Calu3 (cell line): ENCODE measurements at places on chromosomes 5 and 9. TPM values are rescaled to one million over a fixed set of nuclear protein-coding genes. Genes with fewer than 3 reads are reported as not detected.

DNA sequence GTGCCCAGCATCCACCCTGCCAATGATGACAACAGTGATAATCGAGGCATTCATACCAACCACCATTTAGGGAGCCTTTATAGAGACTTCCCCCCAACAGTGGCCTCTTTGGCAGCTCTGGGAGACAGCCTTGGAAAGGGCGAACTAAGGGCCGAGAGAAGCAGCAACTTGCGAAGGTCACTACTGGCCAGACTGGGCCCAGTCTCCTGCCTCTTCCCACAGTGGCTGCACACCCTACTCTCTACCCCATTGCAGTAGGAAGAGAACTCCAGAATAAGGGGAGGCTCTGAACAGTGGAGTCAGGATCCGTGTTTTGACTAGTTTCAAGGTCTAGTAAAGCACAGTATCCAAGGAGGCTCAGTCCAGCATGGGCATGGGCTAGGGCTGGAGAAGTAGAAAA is 5.3 kb downstream of the LHX6 start:
- DNase-seq: no peak
- no peak overlapping the region for H3K27ac ChIP-seq
- peaks cover under 1% of the 10 kb centered on the region for H3K4me1 ChIP-seq
- H3K4me3 ChIP-seq: no peak overlapping the region

DNA sequence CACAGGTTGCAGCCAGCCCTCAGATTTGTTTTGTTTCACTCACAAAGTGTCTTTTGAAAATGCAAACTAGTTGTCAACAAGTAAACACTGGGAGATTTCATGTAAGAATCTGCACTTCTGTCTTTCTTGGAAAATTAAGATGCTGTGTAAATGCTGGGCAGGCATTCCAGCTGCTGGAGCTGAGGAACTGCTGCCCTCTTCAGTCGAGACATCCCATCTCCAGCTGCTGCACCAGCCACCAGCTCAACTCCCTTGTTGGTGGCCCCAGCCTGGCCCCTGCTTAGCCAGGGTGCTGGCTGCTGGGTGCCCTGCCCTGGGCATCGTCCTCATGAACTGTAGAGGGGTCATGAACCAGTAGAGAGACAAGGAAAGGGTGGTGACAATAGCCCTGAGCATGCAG is 33.1 kb upstream of the AFAP1L1 start:
- no peak for DNase-seq
- peaks cover 35% of the 10 kb centered on the region for H3K36me3 ChIP-seq
- no peak overlapping the region for H3K27ac ChIP-seq
- no peak overlapping the region for H3K4me3 ChIP-seq
- no peaks in the 10 kb centered on the region for H3K27me3 ChIP-seq

GRCh38 chr9:121876658-121877271 is 216.3 kb downstream of the TTLL11 start:
- H3K4me1 ChIP-seq: peaks cover 6% of the 10 kb centered on the region
- H3K27me3 ChIP-seq: no peaks in the 10 kb centered on the region
- H3K4me3 ChIP-seq: no peak overlapping the region
- DNase-seq: no peak
- peaks cover 6% of the 10 kb centered on the region for H3K36me3 ChIP-seq

- no peaks in the 10 kb centered on the region for H3K36me3 ChIP-seq
- no peak overlapping the region for H3K4me3 ChIP-seq
- DNase-seq: peak; percentile 85
- no peak overlapping the region for H3K27ac ChIP-seq
- H3K4me1 ChIP-seq: peaks cover 7% of the 10 kb centered on the region
These were observed 99.0 kb upstream of the SLC1A3 start for GRCh38 chr5:36507332-36507952.

GRCh38 chr5:56152437-56152836 is 80.7 kb downstream of the ANKRD55 start:
- H3K4me1 ChIP-seq: peaks cover 9% of the 10 kb centered on the region
- no peaks in the 10 kb centered on the region for H3K27me3 ChIP-seq
- H3K36me3 ChIP-seq: no peaks in the 10 kb centered on the region
- no peak overlapping the region for H3K27ac ChIP-seq
- no peak for DNase-seq
- H3K4me3 ChIP-seq: no peak overlapping the region

- no peak overlapping the region for H3K4me3 ChIP-seq
- H3K27me3 ChIP-seq: peaks cover 14% of the 10 kb centered on the region
- no peak overlapping the region for H3K27ac ChIP-seq
- no peaks in the 10 kb centered on the region for H3K4me1 ChIP-seq
These were observed 99.1 kb downstream of the COL23A1 start for GRCh38 chr5:178490935-178491652.

- H3K27ac ChIP-seq: no peak overlapping the region
- no peaks in the 10 kb centered on the region for H3K36me3 ChIP-seq
- H3K27me3 ChIP-seq: no peaks in the 10 kb centered on the region
- DNase-seq: peak; percentile 6
These were observed 233.2 kb downstream of the FBXL17 start for GRCh38 chr5:108148715-108149139.

Gene CDH18
- not detected in 2 replicates for total RNA-seq

GRCh38 chr5:44401611-44402010 is 12.4 kb upstream of the FGF10 start:
- H3K27me3 ChIP-seq: no peaks in the 10 kb centered on the region
- no peaks in the 10 kb centered on the region for H3K4me1 ChIP-seq
- no peaks in the 10 kb centered on the region for H3K36me3 ChIP-seq
- H3K4me3 ChIP-seq: no peak overlapping the region

Gene F2RL1
- total RNA-seq: 122 and 147 TPM in 2 replicates

GRCh38 chr9:90775657-90776056 is 26.0 kb upstream of the SYK start:
- no peak overlapping the region for H3K4me3 ChIP-seq
- DNase-seq: no peak
- H3K27me3 ChIP-seq: no peaks in the 10 kb centered on the region
- H3K27ac ChIP-seq: no peak overlapping the region
- H3K4me1 ChIP-seq: no peaks in the 10 kb centered on the region
- H3K36me3 ChIP-seq: no peaks in the 10 kb centered on the region

- H3K36me3 ChIP-seq: no peaks in the 10 kb centered on the region
- H3K27me3 ChIP-seq: no peaks in the 10 kb centered on the region
- no peaks in the 10 kb centered on the region for H3K4me1 ChIP-seq
- H3K4me3 ChIP-seq: no peak overlapping the region
- no peak overlapping the region for H3K27ac ChIP-seq
- no peak for DNase-seq
These were observed 120.2 kb upstream of the GRHPR start for GRCh38 chr9:37302277-37302676.

DNA sequence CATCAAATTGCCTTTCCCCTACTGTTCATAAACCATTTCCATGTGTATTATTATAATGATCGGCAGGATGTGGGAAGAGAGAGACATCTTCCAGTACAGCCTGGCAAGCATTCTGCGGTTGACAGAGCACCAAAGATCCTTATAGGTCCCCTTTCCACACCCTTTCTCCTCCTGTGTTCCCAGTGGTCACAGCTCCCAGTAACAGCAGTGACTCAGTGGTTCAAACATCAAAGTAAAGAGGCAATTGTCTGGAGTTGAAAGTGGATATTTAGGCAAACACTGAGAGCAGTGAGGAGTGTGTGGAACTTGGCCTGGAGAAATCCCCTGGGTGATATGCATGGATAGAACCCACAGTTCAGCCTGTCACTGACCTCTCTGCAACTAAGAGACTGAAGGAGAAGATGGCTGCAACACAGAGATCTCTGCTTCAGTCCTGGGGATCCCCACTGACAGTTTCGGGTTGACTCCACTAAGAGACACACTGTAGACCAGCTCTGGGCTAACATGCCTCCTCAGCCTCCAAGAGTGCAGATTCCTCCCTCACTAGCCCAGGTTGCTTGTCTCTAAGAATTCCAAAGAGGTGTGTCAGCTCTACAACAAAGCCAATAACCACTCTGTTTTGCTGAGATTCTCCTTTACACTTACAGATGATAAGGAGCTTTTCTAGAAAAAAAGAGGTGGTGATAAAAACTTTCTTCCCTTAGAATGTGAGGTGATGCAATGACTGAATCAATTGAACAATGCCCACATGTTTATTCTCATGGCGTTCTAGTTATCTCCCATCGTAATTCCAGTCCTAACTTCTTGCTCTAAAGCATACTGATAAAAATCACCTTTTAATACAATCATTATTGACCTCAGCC is 94.4 kb upstream of the IL6ST start:
- peaks cover 9% of the 10 kb centered on the region for H3K4me1 ChIP-seq
- H3K27ac ChIP-seq: no peak overlapping the region
- no peak for DNase-seq
- H3K36me3 ChIP-seq: no peaks in the 10 kb centered on the region

- H3K4me1 ChIP-seq: no peaks in the 10 kb centered on the region
- no peak overlapping the region for H3K4me3 ChIP-seq
- H3K27me3 ChIP-seq: peaks cover 19% of the 10 kb centered on the region
These were observed 194.6 kb downstream of the OLFM1 start for GRCh38 chr9:135281791-135282737.

DNA sequence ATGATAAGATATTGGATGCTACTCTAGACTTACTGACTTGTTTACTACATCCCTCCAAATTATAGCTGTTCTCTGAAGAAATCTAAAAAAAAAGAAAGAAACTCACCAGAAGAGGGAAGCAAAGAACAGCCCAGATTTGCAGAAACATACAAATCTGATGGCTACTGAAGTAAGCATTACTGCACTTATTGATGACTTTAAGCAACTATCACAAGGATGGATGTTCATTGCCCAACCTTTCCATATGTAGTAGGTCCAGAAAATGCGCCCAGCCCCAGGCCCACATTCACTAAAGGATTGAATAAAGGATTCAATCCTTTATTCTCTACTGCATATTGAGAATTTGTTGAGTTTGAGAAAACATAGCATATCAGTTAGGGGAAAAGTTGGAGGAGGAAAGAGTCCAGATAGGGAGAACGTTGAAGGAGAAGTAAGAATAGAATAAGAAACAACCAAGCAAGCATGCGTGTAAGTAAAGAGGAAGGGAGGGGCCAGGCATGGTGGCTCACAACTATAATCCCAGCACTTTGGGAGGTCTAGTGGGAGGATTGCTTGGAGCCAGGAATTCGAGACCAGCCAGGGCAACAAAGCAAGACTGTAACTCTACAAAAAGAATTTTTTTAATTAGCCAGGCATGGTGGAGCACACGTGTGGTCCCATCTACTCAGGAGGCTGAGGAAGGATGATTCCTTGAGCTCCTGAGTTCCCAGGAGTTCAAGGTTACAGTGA is 33.8 kb upstream of the DTWD2 start:
- H3K4me1 ChIP-seq: peaks cover 9% of the 10 kb centered on the region
- no peak for DNase-seq
- no peaks in the 10 kb centered on the region for H3K27me3 ChIP-seq
- H3K36me3 ChIP-seq: no peaks in the 10 kb centered on the region
- no peak overlapping the region for H3K4me3 ChIP-seq

DNA sequence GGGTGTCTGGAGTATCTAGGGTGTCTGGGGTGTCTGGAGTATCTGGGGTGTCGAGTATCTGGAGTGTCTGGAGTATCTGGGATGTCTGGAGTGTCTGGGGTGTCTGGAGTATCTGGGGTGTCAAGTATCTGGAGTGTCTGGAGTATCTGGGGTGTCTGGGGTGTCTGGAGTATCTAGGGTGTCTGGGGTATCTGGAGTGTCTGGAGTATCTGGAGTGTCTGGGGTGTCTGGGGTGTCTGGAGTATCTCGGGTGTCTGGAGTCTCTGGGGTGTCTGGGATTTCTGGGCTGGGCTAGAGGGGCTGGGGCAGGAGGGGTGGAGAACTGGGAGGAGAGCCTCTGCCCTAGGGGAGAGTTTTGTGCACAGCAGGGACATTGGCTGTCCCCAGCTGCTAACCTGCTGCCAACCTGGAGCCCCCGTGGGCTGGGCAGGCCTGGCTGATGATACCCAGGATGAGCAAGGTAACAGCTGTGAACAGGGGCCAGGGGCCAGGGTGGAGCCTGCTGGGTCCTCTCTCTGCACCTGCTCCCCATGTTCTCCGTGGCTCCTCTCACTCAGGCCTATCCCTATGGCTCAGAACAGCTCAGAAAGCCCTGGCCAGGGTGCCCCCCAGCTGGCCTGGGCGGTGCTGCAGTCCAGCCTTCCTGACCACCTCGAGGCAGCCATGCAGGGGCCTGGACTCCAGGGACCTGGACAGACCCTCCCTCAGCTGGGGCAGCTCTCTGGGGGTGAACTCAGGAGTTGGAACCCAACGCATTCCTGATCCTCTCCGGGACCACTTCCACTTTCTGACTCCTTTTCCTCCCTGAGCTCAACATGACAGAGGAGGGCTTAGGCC is 29.9 kb downstream of the LHX3 start:
- H3K27me3 ChIP-seq: peaks cover 46% of the 10 kb centered on the region
- no peak overlapping the region for H3K4me3 ChIP-seq
- no peak for DNase-seq
- H3K4me1 ChIP-seq: peaks cover 11% of the 10 kb centered on the region
- no peak overlapping the region for H3K27ac ChIP-seq

DNA sequence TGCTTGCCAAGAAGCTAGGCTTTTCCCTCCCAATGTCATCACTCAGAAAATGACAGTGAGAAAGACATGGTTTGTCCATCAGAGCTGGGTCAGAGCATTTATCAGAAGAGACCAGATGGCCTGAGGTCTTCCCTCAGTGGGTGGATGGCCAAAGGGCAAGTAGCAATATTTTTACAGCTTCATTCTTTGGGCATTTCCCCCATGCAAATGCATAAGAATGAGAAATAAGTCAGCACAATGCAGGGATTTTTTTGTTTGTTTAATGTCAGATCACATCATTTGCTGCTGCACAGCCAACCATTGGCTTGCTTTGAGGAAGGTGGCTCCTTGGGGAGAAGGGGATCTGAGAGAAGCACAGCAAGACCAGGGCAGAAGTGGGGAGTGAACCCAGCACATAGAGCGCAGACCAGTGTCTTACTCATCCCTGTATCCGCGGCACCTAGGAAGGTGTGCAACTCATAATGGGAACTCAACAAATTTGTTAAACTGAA is 209.6 kb downstream of the SEMA6A start:
- H3K36me3 ChIP-seq: peaks cover 7% of the 10 kb centered on the region
- H3K4me1 ChIP-seq: peaks cover 10% of the 10 kb centered on the region
- no peak for DNase-seq
- H3K4me3 ChIP-seq: no peak overlapping the region
- H3K27ac ChIP-seq: no peak overlapping the region

DNA sequence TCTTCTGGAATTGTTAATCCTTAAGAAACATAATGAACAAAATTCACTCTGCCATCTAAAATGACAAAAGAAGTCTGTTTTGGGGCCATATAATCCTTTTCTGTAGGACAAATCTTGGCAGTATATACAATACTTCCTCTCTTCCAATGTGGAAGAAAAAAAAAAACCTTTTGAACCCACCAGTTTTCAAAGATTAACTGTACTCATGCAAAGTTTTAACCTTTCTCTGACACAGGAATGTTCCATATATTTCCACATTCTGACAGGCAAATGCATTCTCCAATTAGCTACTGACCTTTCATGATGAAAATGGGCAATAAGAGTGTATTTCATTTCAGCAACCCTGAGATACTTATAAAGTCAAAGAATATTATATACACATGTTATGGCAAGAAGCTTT is 65.4 kb downstream of the RNF130 start:
- H3K4me1 ChIP-seq: no peaks in the 10 kb centered on the region
- DNase-seq: no peak
- H3K36me3 ChIP-seq: no peaks in the 10 kb centered on the region
- H3K27me3 ChIP-seq: no peaks in the 10 kb centered on the region
- H3K4me3 ChIP-seq: no peak overlapping the region

GRCh38 chr9:114250235-114250568 is 72.7 kb upstream of the ORM1 start:
- H3K27ac ChIP-seq: no peak overlapping the region
- no peaks in the 10 kb centered on the region for H3K27me3 ChIP-seq
- no peak overlapping the region for H3K4me3 ChIP-seq
- DNase-seq: no peak

GRCh38 chr5:9505225-9505624 is 40.6 kb downstream of the SEMA5A start:
- no peaks in the 10 kb centered on the region for H3K4me1 ChIP-seq
- H3K27me3 ChIP-seq: no peaks in the 10 kb centered on the region
- no peaks in the 10 kb centered on the region for H3K36me3 ChIP-seq
- no peak overlapping the region for H3K4me3 ChIP-seq
- DNase-seq: no peak
